ENCODE measurements at places on chromosomes 5 and 9. TPM values are rescaled to one million over a fixed set of nuclear protein-coding genes. Genes with fewer than 3 reads are reported as not detected.
A peak's percentile ranks its signal among the peaks of the same experiment; 100 is the strongest.

DNA sequence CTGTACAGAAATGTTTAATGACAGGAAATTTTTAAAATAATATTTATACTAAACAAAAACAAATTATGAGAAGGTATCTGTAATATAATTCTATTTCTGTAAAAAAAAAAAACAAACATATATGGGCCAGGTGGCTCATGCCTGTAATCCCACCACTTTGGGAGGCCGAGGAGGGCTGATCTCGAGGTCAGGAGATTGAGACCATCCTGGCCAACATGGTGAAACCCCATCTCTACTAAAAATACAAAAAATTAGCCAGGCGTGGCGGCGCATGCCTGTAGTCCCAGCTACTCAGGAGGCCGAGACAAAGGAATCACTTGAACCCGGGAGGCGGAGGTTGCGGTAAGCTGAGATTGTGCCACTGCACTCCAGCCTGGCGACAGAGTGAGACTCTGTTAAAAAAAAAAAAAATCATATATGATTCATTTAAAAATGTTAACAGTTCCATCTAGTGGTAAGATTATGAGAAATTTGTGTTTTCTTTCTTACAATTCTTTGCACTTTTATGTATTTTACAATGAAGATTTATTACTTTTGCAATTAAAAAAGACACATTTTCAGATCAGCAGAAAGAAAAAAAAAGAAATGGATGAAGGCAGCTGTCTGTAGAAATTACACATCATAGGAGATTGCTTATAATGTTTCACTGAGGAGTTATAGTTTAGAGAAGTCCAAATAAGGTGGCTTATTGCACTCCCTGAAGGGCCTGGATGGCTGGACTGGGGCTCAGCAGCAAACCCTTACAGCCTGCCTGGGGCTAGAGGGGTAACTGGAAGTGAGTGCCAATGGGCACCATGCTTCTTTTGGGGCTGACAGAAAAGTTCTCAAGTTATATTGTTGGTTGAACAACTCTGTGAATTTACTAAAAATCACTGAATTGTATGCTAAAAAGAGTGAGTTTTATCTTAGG, 20.3 kb downstream of the C9orf153 start:
- H3K27ac ChIP-seq, result no peak overlapping the region
- DNase-seq, result no peak
- no peak overlapping the region for H3K4me3 ChIP-seq
- H3K4me1 ChIP-seq, result no peaks in the 10 kb centered on the region
- no peaks in the 10 kb centered on the region for H3K27me3 ChIP-seq

GRCh38 chr5:98214240-98215051, 559.0 kb upstream of the RGMB start:
- no peak for DNase-seq

The CTSV gene
- total RNA-seq, result 0.42 TPM

GRCh38 chr5:54882101-54882500, 103.3 kb downstream of the ESM1 start:
- no peak for DNase-seq
- H3K4me3 ChIP-seq, result no peak overlapping the region

DNA sequence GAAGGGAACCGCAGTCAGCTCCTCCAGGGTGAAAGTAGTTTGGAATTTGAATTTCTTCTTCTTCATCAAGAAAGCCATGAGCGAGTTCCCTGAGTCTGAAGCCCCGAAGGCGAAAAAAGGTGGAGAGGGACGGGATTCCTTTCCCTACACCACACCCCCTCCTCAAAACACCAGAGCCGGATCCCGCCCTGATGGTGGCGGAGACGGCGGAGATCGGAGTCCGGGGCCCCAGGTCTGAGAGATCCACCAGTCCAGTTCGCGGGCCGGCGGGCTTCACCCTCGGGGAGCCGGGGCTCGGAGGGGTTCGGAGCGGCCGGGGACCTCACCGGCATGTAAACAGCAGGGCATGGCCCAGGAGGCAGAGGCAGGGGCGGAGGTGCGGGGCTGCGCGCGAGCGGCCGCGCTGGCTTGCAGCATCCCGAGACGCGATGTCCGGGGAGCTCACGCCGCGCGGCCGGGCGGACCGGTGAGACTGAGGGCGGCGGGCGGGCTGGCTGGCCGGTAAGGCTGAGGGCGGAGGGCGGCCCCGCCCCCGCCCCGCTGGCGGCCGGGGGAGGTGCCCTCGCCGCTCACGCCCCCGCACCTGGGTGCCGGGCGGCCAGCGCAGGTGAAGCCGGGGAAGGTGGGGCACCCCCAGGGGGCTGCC, 606 bp downstream of the EEIG1 start:
- peak overlapping the region; percentile 95 for H3K27ac ChIP-seq
- peak overlapping the region; percentile 91 for H3K4me3 ChIP-seq
- H3K36me3 ChIP-seq, result no peaks in the 10 kb centered on the region
- no peaks in the 10 kb centered on the region for H3K27me3 ChIP-seq

The MCIDAS gene
- total RNA-seq, result not detected

- no peak overlapping the region for H3K4me3 ChIP-seq
- no peaks in the 10 kb centered on the region for H3K4me1 ChIP-seq
- no peak for DNase-seq
- H3K27me3 ChIP-seq, result no peaks in the 10 kb centered on the region
Observed at GRCh38 chr9:112867275-112867991, 23.2 kb downstream of the SLC46A2 start.

The OLFML2A gene
- 1.1 TPM for total RNA-seq

DNA sequence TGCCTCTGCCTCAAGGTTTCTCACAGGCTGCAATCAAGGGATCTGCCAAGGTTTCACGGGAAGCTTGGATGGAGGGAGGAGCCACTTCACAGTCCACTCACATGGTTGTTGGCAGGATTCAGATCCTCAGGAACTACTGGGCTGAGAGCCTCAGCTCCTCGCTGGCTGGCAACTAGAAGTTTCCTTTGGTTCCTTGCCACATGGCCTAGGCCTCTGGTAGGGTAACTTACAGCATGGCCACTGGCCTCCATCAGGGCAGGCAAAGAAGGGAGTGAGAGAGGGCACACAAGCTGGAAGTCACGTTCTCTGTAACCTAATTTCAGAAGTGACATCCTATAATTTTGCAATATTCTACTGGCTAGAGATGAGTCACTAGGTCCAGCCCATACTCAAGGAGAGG, 32.2 kb downstream of the SPOCK1 start:
- peaks cover under 1% of the 10 kb centered on the region for H3K27me3 ChIP-seq
- no peak overlapping the region for H3K4me3 ChIP-seq
- DNase-seq, result no peak
- no peaks in the 10 kb centered on the region for H3K36me3 ChIP-seq
- H3K27ac ChIP-seq, result no peak overlapping the region

DNA sequence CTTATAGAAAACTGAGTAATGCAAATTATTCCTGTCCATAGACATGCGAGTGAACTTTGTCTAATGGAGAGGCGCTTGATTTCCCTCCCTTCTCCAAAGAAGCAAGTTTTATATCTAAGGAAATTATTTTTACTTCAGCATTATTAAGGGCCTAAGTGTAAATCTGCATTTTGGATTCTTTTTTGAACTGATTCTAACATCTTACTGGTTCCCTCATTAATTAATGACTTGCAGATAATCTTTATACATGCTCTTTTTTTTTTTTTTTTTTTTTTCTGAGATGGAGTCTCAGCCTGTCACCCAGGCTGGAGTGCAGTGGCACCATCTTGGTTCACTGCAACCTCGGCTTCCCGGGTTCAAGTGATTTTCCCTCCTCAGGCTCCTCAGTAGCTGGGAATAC, 209.5 kb downstream of the TLE4 start:
- H3K36me3 ChIP-seq, result no peaks in the 10 kb centered on the region
- H3K27me3 ChIP-seq, result no peaks in the 10 kb centered on the region
- no peak for DNase-seq
- H3K4me3 ChIP-seq, result no peak overlapping the region

DNA sequence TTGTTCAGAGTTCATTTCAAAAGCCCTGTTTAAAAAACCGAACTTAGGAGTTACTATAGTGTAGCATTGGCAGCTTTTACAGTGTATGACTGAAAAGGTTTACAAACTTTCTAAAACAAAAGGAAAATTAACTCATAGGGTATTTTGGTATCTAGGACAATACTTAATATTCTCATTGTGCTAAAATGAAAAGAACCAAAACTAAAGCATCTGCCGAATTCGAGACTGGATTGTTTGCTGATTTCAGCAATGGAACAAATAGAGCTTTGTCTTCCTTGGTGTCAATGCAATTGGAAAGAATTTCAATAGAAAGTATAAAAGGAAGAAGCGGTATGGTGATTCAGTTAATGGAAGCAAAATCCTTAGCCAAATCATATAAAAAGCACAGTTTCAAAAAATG, 254.1 kb downstream of the SLF1 start:
- no peaks in the 10 kb centered on the region for H3K36me3 ChIP-seq
- H3K4me1 ChIP-seq, result no peaks in the 10 kb centered on the region
- DNase-seq, result no peak
- no peak overlapping the region for H3K4me3 ChIP-seq

DNA sequence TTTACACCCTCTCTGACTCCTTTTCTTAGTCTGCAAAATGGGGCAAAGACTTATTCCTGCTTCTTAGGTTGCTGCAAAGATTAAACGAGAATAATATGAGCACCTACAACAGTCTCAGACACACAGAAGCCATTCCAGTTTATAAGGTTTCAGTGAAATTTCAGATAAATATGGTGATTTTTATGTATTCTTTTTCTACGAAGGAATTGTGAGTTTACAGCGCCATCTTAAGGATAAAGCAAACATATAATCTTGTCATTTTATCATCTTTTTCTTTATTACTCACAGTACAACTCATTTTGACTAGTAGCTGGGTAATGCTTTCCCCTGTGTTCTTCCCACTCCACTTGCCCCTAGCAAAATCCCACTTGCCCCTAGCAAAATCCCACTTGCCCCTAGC, 29.2 kb upstream of the SMC5 start:
- DNase-seq, result no peak
- no peak overlapping the region for H3K27ac ChIP-seq
- no peaks in the 10 kb centered on the region for H3K36me3 ChIP-seq
- no peaks in the 10 kb centered on the region for H3K4me1 ChIP-seq
- no peak overlapping the region for H3K4me3 ChIP-seq

The MCTP1 gene
- total RNA-seq, result 7.6 TPM

GRCh38 chr5:2805080-2805479, 53.6 kb upstream of the IRX2 start:
- H3K36me3 ChIP-seq, result no peaks in the 10 kb centered on the region
- no peak overlapping the region for H3K27ac ChIP-seq
- no peaks in the 10 kb centered on the region for H3K27me3 ChIP-seq
- no peaks in the 10 kb centered on the region for H3K4me1 ChIP-seq
- no peak overlapping the region for H3K4me3 ChIP-seq
- DNase-seq, result no peak

- H3K27ac ChIP-seq, result no peak overlapping the region
- H3K27me3 ChIP-seq, result no peaks in the 10 kb centered on the region
- no peaks in the 10 kb centered on the region for H3K4me1 ChIP-seq
- H3K4me3 ChIP-seq, result no peak overlapping the region
Observed at GRCh38 chr5:105508519-105508918, 1945.9 kb upstream of the NUDT12 start.

DNA sequence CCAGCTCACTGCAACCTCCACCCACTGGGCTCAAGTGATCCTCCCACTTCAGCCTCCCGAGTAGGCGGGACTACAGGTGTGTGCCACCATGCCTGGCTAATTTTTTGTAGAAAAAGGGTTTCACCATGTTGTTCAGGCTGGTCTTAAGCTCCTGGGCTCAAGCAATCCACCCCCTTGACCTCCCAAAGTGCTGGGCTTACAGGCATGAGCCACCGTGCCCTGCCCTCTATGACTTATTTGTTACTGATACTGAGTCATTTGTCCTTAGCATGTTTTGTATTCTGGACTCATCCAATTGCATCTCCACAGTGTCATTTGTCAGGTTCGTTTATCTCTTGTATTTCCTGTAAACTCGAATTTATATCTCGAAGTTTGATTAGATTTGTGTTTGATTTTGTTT, 2.7 kb upstream of the ITK start:
- DNase-seq, result no peak
- no peaks in the 10 kb centered on the region for H3K36me3 ChIP-seq
- no peaks in the 10 kb centered on the region for H3K27me3 ChIP-seq
- no peak overlapping the region for H3K27ac ChIP-seq
- H3K4me1 ChIP-seq, result no peaks in the 10 kb centered on the region
- H3K4me3 ChIP-seq, result no peak overlapping the region

The KIF3A gene
- 0.92 TPM for total RNA-seq

The PCDHB10 gene
- 0.14 TPM for total RNA-seq

The SEMA5A gene
- 4.9 TPM for total RNA-seq

DNA sequence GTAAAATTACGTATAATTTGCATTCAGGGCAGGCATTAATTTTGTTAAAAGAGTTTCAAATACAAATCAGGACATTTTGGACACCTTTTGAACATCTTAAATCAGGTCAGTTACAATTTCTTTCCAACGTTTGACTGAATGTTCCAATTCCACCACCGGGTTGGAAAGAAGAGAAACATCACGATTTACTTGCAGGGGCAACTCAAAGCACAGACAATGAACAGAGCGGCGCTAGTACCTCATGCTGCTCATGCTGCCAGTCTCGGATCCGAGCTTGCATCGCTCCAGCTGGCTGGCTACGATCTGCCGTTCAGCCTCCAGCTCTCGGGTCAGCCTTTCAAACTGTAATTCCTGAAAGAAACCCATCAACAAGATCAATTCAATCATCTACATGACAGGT, 339.5 kb downstream of the CTNND2 start:
- H3K4me3 ChIP-seq, result no peak overlapping the region
- no peak overlapping the region for H3K27ac ChIP-seq
- no peaks in the 10 kb centered on the region for H3K36me3 ChIP-seq
- no peak for DNase-seq

GRCh38 chr9:95689669-95690068, 172.9 kb upstream of the PTCH1 start:
- no peak for DNase-seq
- H3K27ac ChIP-seq, result no peak overlapping the region
- no peaks in the 10 kb centered on the region for H3K4me1 ChIP-seq
- H3K4me3 ChIP-seq, result no peak overlapping the region

DNA sequence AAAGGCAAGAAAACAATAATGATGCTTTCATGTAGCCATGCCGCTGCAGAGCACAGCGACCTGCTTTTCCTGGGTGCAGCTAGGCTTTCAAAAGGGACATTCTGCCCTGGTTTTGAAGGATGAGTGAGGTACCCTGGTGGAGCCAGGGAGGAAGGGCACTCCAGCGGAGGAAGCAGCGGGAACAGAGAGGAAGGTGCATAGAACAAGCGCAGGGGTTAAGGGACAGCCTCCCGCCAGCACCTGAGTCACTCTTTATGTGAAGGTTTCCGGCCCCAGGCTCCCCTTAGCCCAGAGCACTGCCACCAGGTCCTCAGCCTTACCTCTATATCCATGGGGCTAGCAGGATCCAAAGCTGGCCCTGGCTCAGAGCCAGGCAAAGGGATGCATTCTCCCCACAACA, 221.1 kb downstream of the CDK5RAP2 start:
- H3K27me3 ChIP-seq, result no peaks in the 10 kb centered on the region
- no peaks in the 10 kb centered on the region for H3K4me1 ChIP-seq
- H3K36me3 ChIP-seq, result no peaks in the 10 kb centered on the region
- no peak for DNase-seq
- no peak overlapping the region for H3K27ac ChIP-seq

GRCh38 chr5:82560561-82560960, 282.4 kb upstream of the RPS23 start:
- no peaks in the 10 kb centered on the region for H3K36me3 ChIP-seq
- no peak overlapping the region for H3K4me3 ChIP-seq
- H3K27ac ChIP-seq, result peak overlapping the region; percentile 64
- no peak for DNase-seq
- no peaks in the 10 kb centered on the region for H3K27me3 ChIP-seq

All from liver (tissue), 10 donors.